ENCODE measurements at places on chromosomes 7 and 10.

DNA sequence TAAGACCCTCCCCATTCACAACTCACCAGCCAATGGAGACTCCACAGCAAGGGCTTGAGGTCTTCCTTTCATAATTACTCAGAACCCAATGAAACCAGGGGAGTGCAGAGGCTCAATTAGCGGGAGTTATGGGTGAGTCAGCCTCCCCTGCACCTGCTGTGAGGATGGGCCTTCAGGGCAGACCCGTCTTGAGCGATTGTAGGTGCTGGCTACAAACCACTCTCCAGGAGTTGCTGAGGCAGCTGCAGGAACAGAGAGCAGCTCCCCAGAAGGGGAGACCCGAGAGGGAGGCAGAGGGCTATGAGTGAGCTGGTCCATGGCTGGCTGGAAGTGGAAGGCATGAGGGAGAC is 58.5 kb upstream of the SORCS3 start:
- DNase-seq, result no peak

- DNase-seq, result no peak
Measured at GRCh38 chr7:152674860-152675758, 832 bp downstream of the XRCC2 start.

GRCh38 chr10:68462536-68462935 is 9.2 kb downstream of the DNA2 start:
- no peak for DNase-seq

DNA sequence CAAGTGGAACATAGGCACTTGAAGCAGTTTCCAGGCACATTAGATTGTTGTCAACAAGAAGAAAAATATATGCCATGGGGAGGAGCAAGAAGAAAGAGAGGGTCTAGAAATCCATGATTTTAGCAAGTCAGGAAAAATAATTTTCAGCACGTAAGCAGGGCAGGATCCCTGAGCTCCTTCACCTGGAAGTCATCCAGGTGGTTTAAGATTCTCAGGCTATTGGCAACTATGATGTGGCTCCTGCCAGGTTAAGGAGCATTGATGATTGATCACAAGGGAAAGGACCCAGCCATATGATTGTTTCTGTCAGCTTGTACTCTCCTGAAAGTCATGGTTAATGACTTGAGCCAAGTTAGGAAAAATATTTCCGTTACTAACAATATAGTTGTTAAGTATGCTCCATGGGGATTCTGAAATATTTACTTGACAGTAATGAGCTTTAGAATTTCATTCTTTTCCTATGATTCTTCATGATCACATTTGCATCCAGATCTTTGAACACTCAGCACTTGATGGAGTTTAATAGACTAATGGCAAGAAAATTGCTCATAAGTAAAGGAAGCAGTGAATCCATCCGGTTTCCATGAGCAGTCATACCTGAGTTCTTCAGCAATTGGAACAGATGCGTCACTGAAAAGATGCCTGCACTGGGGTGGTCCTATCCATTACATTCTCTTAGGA is 209.1 kb downstream of the BICC1 start:
- no peak for DNase-seq

DNA sequence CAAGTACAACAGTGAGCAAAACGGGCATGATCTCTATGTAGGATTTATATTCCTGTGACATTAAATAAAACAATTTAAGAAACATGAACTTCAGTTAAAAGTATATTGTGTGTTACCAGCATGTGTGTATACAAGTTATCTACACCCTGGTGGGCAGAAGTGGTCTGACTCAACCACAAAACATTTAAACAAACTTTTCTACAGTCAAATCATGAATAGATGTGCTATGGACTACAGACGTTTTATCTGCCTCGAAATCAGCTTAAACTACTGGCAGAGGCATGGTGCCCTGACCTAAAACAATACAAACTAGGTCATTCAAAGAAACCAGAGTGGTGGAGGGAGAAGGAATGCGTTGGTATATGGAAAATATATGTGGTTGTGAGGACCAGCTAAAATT is 3.6 kb downstream of the ARL3 start:
- peak; percentile 37 for DNase-seq

DNA sequence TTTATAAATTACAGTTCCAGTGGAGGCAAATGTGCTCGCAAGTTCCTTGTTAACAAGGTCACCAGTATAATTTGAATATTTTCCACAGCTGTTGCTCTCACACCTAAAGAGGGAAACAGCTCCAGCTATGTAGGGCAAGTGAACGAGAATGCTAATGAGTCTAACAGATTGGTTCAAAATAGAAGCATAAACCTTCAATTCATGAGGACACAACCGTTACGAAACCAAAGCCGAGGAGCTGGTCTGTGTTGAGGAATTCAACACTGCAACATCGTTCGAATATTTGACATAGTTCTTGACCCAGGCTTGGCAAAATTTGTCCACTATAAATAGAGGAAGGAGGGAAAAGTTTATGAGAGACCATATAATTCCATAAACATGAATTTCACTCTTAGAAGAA is 161.3 kb downstream of the KLF6 start:
- peak; percentile 83 for DNase-seq

DNA sequence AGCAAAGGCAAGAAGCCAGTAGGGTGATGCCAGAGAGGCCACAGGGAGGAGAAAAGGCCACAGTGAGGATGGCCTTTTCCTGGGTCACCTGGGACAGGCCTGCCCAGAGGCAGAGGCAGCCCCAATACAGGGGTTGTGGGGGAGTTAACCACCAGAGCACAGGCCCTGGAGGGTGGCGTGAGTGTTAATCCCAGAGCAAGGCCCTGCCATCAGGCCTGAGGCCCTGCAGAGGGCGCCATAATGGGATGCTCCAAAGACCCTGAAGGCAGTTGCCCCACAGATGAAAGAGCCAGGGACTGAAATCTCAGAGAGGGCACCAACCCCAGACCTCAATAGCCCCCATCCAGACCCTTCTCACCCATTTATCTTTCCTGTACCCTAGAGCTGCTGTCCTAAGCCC is 23.9 kb downstream of the SLC13A4 start:
- no peak for DNase-seq

- DNase-seq, result no peak
Measured at GRCh38 chr10:72682638-72683037, 9.3 kb upstream of the MCU start.

DNA sequence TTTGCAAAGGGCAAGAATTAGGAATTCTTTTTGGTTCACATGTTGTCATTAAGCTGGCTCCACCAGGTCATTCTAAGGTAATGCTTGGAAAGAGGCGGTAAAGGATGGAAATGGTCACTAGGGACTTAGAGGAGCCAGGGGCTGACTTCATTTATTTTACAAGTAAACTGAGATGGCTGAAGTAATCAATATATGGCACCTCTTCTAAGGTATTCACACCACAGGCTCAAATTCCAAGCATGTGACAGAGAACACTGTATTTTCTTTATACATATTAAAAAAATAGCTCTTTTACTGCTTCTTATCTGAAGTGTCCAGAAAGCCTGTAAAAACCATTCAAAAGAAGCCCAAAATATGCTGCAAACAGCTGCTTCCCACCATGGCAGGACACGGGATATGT is 239.0 kb downstream of the GLI3 start:
- no peak for DNase-seq

- DNase-seq, result no peak
Measured at GRCh38 chr7:100804681-100805431, 22.5 kb downstream of the EPHB4 start.

DNA sequence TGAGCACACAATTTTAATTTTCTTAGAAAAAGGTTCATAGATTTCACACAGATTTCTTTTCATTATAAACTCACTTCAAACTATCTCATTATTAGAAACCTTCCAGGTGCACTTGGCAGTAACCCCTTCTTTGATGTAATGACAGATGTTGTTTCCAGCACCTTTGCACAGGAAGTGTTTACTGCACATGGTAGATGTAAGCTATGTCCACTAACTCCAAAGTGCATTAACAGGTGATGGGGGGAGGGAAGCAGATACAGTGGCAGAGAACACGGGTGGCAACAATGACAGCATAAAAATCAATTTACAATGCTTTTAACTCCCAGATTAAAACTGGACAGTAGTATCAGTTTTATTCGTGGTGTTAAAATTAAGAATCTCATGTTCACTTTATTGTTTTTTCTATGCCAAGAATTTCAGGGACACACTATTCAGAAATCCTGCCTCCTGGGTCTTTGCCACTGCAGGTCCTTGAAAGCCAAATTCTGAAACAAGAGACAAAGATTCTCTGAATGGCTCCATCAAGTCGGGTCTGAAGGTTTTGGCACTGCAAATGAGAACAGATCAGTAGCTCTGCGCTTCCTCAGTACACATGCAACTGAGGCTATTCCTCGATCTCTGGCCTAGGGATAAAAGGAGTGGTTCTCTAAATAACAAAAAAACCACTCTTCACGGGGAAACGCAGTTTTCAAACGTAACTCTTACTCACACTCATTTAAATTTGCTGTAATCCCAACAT is 187.7 kb downstream of the JAZF1 start:
- DNase-seq, result no peak

- DNase-seq, result no peak
Measured at GRCh38 chr7:151776876-151777494, 99.9 kb downstream of the PRKAG2 start.

GRCh38 chr7:130160455-130160854 is 44.8 kb downstream of the TMEM209 start:
- no peak for DNase-seq

GRCh38 chr10:8026349-8027259 is 27.9 kb upstream of the GATA3 start:
- DNase-seq, result no peak

DNA sequence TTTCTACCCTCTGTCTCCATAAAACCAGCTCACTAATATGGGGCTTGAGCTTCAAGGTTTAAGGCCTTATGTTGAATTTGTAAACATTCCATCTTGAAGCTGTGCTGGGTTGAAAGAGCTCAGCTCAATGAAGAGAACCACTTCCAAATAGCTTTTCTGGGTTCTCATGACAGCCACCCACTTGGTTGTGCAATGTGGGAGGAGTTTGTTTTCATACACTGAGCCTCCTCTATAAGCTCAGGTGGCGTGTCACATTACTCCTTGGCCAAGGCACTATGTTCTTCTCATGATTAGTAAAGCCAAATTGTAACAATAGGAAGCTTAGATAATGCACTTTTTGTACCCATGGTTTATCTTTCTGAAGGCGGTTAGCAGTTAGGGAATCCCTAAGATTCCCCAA is 265.6 kb downstream of the PTEN start:
- no peak for DNase-seq

DNA sequence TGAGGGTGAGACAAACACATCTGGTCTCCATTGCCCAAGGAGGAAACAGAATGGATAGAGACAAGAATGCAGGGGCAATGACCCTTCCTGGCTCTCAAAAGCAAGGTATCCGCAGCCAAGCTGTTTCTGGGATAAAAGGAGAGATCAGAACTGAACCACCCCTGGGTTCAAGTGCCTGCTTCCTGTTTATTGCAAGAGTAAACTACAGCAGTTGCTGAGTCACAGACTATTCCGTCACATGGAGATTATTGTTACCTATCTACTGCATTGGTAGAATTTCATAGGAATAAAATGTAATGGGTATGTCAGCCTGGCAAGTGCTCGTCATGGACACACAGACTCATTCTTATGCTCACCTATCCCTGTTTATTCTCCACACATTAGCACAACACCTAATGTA is 821.6 kb downstream of the GRID1 start:
- no peak for DNase-seq

- no peak for DNase-seq
Measured at GRCh38 chr10:118926072-118926417, 103.5 kb upstream of the NANOS1 start.

DNA sequence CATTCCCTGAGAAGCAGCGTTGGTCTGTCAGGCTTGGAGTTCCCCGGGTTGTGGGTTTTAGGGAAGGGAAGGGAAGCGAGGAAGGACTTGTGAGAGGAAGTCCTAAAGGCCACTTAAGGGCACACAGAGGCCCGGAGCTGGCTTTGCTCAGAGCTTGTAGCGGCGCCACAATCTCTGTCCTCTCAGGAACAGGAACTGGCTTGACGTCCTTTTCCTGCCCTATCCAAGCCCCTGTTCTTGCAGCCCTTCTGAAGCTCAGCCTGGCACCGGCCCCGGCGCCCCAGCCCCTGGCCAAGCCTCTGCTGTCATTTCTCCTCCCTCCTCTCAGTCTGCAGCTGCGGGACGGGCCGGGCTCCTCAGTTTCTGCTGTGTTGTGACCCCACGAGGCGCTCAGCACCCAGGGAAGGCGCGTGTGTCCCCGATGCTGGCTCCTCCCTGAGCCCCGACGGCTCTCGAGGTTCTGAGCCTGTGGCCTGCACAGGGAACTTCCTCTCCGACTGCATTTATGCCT is at the start of gene GIMAP8:
TSS of gene GIMAP8 (plus strand) at position 140 of the 511 bp plus-strand sequence. CDS start 16,069 bp downstream, outside the sequence.
- no peak for DNase-seq

DNA sequence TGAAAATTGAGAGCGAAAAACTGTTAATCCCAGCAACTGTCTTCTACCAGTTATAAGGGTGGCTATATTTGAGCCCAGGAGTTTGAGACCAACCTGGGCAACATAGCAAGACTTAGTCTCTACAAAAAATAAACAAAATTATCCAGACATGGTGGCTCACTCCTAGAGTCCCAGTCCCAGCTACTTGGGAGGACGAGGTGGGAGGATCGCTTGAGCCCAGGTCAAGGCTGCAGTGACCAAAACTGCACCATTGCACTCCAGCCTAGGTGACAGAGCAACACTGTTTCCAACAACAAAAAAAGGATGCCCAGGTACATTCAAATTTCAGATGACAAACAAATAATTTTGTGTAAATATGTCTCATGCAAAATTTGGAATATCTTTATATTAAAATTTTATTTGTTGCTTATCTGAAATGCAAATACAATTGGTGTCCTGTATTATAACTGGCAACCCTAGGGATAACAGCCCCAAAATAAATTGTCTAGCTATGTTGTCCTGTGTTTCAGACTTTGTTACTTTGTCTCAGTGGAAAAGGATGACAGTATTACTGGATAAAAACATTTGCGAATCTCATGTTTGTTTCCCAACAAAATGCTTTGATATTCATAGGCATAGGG is 26.7 kb downstream of the FAM171A1 start:
- DNase-seq, result no peak

DNA sequence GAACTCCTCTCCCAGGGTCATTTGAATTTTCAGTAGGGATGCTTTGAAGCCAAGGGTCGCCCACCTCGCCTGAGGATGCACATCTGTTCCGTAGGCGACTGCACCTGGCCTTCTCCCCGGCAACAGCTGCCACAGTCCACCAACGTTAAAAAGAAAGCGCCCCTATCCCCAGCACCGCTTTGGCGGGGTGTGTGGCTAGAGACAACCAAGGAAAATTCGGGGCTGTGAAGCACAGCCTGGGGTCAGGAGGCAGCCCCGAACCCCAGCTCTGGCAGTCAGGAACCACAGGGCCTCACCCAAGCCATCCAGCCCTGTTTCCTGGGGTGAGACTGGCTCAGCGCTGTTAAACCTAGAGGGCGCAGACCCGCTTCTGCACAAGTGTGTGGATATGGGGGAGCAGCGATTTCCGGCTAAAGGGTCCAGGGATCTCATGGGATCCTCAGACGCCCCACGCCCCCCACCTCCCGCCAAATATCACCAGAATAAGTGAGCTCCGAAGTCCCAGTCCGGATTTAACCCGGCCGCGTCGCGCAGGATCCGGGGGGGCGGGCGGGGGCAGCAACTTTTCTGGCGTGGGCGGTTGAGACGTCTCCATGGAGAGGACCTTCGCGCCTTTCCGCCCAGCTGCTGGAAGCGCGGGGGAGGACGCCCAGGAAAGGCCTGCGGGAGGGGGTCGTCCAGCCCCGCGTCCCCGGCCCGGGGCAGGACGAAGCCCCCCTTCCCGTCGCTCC is 822 bp downstream of the ZC3HAV1L start:
- no peak for DNase-seq

All from GM04503 (cell line).